Neural crest cell (in vitro differentiated cells): ENCODE measurements at places on chromosomes 3 and 15. TPM values are rescaled to one million over a fixed set of nuclear protein-coding genes. Genes with fewer than 3 reads are reported as not detected.

SKOR1 gene
- total RNA-seq, result 0.36 and 0.49 TPM in 2 replicates

PCBP4 gene
- 228 and 235 TPM in 2 replicates for total RNA-seq

SH2D7 gene
- not detected in 2 replicates for total RNA-seq

INKA1 gene
- total RNA-seq, result 15.5 and 17.3 TPM in 2 replicates

PRKCI gene
- total RNA-seq, result 33.4 and 40.9 TPM in 2 replicates

SPATA12 gene
- total RNA-seq, result not detected in 2 replicates

TMEM87A gene
- 33.0 and 34.8 TPM in 2 replicates for total RNA-seq
